ENCODE measurements at places on chromosomes 13 and 19.

GRCh38 chr19:4831304-4831978 is at the start of gene TICAM1:
Gene TICAM1, minus strand, starts transcription at chr19:4831712. Its CDS starts 13,335 bp downstream, at chr19:4818377.
- DNase-seq: peak; percentile 48

GRCh38 chr13:40875583-40875982 is 86.2 kb downstream of the SLC25A15 start:
- no peak for DNase-seq

GRCh38 chr13:100423375-100423774 is 165.2 kb downstream of the GGACT start:
- peak; percentile 67 for DNase-seq

DNA sequence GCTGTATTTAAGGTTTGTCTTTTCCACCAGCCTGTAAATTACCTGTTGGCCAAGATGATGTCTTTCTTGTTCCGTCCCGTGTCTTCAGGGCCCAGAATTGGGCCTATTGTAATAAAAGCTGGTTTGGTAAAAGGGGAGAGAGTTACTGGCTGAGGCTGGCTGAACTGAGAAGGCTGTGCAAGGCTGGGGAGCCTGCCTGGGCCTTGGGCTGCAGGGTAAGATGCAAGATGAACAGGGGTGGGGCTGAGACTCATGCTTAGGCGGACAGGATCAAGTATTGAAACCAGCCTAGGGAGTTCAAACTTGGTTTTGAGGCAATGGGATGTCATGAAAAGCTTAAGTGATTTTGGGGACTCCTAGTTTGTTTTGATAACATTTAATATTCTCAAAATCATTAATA is 142.3 kb downstream of the PCCA start:
- DNase-seq: no peak

DNA sequence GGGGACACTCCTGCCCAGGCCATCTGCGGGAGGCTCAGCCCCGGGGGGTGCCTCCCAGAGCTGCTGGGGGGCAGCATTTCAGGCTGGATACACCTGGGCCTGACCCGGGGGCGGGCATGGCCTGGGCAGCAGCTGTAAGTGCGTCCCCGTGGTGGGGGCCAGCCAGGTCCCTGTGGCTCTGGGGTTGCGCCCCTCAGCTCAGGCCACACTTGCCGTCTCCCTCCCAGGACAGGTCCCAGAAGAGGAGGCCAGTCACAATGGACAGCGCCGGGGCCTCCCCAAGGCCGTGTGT is 11.6 kb downstream of the CBARP start:
- DNase-seq: no peak

GRCh38 chr13:107379407-107380155 is 811.6 kb upstream of the ARGLU1 start:
- DNase-seq: peak; percentile 89
